ENCODE measurements at places on chromosomes 4 and X.

DNA sequence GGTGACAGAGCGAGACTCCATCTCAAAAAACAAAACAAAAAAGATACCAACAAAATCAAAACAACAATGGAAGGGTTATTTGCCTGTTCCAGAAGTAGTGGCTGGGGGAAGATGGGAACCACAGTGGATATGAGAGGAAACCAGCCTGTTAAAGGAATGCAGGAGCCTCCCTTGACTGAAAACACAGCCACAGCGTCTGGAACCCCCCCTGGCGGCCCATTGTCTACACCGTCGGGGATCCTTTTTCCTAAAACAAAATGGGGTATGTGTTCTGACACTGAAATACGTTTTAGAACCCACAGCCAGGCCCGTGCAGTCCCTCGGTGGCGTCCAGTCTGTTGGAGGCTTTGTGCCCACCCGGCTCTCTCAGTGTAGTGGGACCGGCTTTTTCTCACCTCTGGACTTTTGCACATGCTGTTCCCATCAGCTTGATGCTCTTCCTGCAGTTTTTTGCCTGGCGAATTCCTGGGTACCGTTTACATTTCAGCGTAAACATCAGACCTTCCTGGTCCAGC is 19.6 kb downstream of the PIGG start:
- DNase-seq, result no peak

GRCh38 chr4:122688529-122689140 is 43.9 kb upstream of the BBS12 start:
- no peak for DNase-seq

GRCh38 chr4:82578935-82579334 is 17.1 kb upstream of the TMEM150C start:
- no peak for DNase-seq

DNA sequence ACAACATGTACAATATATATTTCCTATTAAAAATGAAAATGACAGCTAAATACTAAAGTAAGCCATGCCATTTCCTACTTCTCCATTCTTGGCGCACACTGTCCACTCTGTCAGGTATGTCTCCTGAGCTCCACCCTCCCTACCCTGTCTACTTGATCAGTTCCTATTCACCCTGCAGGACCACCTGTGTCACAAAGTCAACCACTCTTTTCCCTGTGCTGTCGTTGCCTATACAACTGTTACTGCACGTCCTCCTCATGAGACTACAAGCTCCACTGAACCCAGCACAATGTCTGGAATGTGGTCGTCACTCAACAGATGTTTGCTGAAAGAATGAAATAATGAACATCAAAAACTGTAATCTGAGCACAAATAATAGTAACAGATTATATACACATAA is 54.9 kb downstream of the SLC9A7 start:
- no peak for DNase-seq

GRCh38 chr4:77145842-77146185 is 11.2 kb upstream of the CCNG2 start:
- DNase-seq, result no peak

- no peak for DNase-seq
Measured at GRCh38 chr4:28075401-28075956, 1214.8 kb downstream of the STIM2 start.

DNA sequence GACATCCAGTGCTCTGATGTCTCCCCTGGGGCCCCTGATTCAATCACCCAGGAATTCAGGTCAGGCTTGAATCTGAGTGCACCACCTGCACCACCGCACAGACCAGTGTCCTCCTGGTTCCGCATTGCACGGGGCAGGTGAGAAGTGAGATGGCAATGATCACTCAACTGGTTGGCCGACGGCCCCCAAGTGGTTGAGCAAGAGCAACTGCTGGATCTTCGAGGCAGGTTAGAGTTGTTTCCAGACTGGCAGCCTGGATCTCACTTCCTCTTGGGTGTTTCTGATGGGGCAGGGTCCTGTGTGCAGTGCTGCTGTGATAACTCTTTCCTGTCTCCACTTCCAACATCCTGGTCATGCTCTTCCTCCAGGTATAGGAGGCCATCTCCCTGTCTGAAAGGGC is 50.4 kb downstream of the C4orf50 start:
- no peak for DNase-seq

All from stimulated activated CD4-positive, alpha-beta T cell treated with anti-CD3 and anti-CD28 coated beads, Interleukin-15, amount 100 ng/mL, for 1 hour (primary cell).